ENCODE measurements at places on chromosomes 11 and 22.

DNA sequence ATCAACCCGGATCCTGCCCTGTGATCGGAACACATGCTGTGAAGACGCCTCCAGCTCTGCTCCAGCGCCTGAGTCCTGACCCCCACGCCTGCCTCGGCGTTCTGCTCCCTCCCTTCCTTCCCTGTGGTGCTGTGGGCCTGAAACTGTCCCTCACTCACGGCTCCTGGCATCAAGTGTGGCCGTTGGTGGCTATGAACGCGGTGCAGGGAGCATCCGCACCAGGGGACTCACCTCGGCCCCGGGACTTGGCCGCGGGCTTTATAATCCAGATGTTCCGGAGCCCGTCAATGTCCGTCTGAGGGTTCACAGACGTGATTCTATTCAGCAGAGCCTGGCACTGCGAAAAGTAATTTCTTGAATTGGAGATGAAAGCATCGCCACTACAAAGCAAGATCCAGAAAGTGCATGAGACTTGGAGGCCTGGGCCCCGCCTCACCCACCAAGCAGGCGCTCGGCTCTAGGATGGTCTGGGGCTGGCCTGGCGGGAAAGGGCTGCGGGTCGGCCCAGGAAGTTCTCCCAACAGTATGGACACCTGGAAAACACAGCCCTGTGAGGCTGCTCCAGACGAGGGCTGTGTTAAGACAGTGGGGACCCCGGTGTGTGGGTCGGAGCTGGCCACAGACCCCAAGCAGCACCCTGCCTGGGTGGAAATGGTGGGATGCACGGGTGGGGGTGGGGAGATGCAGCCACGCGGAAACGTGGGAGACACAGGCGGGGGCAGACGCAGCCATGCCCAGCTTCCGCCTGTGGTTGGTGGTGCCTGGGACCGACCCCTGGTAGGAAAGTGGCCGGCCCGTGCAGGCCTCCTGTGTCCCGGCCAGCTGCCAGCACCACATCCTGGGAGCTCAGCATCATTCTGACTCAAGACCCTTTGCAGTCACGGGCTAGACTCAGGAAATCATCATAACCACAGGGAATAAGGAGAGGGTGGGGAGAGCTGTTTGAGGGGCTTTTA lies 21.8 kb upstream of the IL17REL start:
- H3K4me1 ChIP-seq = no peaks in the 10 kb centered on the region
- DNase-seq = no peak
- H3K36me3 ChIP-seq = no peaks in the 10 kb centered on the region
- no peak overlapping the region for H3K4me3 ChIP-seq
- no peaks in the 10 kb centered on the region for H3K27me3 ChIP-seq

- peaks cover 40% of the 10 kb centered on the region for H3K36me3 ChIP-seq
- no peak overlapping the region for H3K4me3 ChIP-seq
- H3K4me1 ChIP-seq = no peaks in the 10 kb centered on the region
- H3K27me3 ChIP-seq = no peaks in the 10 kb centered on the region
- H3K27ac ChIP-seq = no peak overlapping the region
- DNase-seq = no peak
Observed at GRCh38 chr11:34148504-34149165, 43.2 kb downstream of the NAT10 start.

DNA sequence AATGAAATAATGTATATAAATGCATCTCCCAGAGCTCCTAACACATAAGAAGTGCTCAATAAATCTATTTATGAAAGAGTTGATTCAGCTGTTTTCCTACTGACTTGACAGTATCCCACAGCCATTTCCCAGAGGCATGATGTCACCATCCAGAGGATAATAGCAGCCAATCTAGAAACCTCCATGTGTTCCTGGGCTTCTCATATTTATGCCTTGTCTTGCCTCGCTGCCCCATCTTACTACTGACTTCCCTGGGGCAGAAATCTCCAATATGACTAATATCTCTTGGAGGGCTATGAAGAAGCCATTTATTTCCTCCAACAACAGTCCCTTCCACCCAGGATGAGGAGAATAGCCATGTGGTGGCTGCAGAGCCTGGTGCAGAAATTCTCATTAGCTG lies 115.4 kb upstream of the NAV2 start:
- no peak for DNase-seq
- H3K27ac ChIP-seq = no peak overlapping the region
- no peaks in the 10 kb centered on the region for H3K36me3 ChIP-seq
- no peaks in the 10 kb centered on the region for H3K27me3 ChIP-seq
- H3K4me1 ChIP-seq = no peaks in the 10 kb centered on the region

DNA sequence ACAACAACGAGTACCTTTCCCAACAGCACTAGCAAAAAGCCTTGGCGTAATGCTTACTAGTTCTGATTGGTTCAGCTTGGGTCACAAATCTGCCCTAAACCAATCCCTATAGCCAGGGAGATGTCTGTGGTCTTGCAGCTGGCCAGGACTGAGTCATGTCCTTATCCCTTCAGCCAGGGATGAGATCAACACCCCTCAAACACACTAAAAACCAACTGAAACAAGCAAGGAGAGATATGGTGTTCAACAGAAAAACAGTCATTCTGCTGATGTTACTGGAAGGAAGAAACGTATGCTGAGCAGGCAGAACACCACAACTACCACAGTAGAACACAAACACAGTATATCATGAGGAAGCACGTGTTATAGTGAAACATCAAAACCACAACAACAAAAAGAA lies 375.6 kb downstream of the LARGE1 start:
- H3K4me3 ChIP-seq = no peak overlapping the region
- no peaks in the 10 kb centered on the region for H3K27me3 ChIP-seq
- no peak overlapping the region for H3K27ac ChIP-seq
- H3K36me3 ChIP-seq = no peaks in the 10 kb centered on the region
- DNase-seq = no peak

- no peaks in the 10 kb centered on the region for H3K27me3 ChIP-seq
- no peak overlapping the region for H3K27ac ChIP-seq
- no peak overlapping the region for H3K4me3 ChIP-seq
- DNase-seq = no peak
- H3K4me1 ChIP-seq = peaks cover 47% of the 10 kb centered on the region
- H3K36me3 ChIP-seq = peaks cover 70% of the 10 kb centered on the region
Observed at GRCh38 chr11:35192347-35192746, 53.4 kb downstream of the CD44 start.

DNA sequence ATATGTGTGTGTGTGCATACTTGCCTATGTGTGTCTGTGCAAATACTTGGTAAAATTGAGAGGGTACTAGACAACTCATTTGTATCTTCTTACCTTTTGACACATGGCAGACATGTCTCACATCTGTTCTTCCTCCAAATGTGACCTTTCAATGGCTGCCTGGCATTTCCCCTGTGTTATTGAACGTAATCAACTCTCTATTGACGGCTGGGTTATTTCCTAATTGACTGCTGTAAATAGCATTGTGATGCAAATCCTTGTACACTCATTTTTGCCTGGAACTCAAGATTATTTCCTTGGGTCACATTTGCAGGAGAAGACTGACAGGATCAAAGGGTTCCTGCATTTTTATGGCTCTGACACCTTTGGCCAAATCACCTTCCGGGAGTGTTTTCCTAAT lies 37.4 kb downstream of the KCNQ1 start:
- H3K27ac ChIP-seq = no peak overlapping the region
- H3K4me3 ChIP-seq = no peak overlapping the region
- no peaks in the 10 kb centered on the region for H3K4me1 ChIP-seq
- no peaks in the 10 kb centered on the region for H3K27me3 ChIP-seq
- no peak for DNase-seq

DNA sequence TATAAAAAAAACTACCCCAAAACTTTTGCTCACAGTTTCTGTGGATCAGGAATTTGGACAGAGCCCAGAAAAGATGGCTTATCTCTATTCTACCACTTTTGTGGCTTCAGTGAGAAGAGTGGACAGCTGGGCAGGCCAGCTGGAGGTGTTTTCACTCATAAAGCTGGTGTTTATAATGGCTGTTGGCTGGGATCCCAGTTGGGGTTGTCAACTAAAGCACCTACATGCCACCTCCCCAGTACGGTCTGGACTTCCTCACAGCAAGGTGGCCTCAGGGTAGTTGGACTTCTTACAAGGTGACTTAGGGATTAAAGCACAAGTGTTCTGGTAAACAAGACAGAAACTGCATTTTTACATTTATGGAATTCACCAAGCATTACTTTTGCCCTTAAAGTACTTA lies 171.0 kb downstream of the NELL1 start:
- no peak for DNase-seq
- H3K36me3 ChIP-seq = no peaks in the 10 kb centered on the region
- no peak overlapping the region for H3K4me3 ChIP-seq
- no peaks in the 10 kb centered on the region for H3K27me3 ChIP-seq
- H3K4me1 ChIP-seq = no peaks in the 10 kb centered on the region
- H3K27ac ChIP-seq = no peak overlapping the region

DNA sequence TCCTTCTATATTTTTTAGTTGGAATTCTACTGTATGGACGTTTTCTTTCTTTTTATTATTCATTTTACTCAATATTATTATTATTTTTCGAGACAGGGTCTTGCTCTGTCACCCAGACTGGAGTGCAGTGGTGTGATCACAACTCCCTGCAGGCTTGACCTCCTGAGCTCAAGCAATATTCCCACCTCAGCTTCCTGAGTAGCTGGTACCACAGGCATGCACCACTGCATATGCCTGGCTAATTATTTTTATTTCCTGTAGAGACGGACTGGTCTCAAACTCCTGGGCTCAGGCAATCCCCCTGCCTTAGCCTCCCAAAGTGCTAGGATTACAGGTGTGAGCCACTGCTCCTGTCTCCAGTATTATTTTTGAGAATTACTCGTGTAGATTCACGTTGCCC lies 34.0 kb upstream of the CCDC134 start:
- no peaks in the 10 kb centered on the region for H3K36me3 ChIP-seq
- H3K4me3 ChIP-seq = no peak overlapping the region
- H3K27me3 ChIP-seq = no peaks in the 10 kb centered on the region

- H3K4me3 ChIP-seq = no peak overlapping the region
- H3K36me3 ChIP-seq = no peaks in the 10 kb centered on the region
- DNase-seq = no peak
- peaks cover 7% of the 10 kb centered on the region for H3K27me3 ChIP-seq
- H3K27ac ChIP-seq = no peak overlapping the region
Observed at GRCh38 chr11:13644997-13645687, 23.3 kb upstream of the FAR1 start.

DNA sequence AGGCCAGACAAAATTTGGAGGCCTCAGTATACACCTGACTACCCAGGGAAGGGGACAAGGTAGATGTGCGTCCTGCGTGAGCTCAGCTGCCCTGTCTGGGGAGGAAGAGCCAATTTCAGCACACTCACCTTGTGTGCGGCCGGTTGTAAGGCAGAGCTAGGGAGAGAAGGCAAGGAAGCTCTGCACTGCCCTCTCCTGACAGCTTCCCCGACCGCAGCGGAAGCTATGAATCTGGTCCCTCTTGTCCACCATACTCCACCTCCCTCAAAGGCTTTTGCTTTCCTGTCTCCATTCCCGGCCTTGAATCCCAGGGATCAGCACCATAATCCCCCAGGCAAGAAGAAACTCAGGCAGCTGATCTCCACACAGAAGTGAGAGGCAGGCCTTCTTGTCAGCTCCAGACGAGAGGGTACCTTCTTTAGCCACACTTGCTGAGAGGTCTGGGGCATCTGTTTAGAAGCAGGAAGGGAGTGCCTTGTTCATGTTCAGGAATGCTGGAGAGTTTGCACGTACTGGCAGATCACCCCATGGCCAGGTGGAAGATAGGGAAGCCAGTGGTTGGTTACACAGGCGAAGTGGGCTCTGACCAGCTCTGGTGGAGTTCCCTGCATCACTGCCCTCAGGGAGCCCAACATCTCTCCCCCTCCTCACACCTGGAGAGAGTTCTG lies 62.5 kb downstream of the FEZ1 start:
- no peak overlapping the region for H3K27ac ChIP-seq
- no peaks in the 10 kb centered on the region for H3K36me3 ChIP-seq
- no peaks in the 10 kb centered on the region for H3K4me1 ChIP-seq

- no peak overlapping the region for H3K27ac ChIP-seq
- no peaks in the 10 kb centered on the region for H3K36me3 ChIP-seq
- no peak overlapping the region for H3K4me3 ChIP-seq
- DNase-seq = no peak
Observed at GRCh38 chr11:126163074-126163700, 48.3 kb downstream of the RPUSD4 start.

DNA sequence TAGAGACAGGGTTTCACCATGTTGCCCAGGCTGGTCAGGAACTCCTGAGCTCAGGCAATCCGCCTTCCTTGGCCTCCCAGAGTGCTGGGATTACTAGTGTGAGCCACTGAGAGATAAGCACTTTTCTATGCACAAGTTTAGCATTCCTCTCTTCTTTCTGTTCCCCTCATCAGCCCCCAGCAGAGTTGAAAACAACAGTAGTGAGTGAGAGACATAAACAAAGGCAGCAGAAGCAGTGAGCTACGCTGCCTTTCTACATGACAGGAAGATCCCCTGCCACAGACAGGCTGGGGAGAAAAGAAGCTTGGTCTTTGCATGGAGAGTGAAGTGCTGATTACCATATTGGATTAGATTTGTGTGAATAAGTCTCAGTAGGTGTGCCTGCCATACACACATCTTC lies 392.0 kb upstream of the KIRREL3 start:
- DNase-seq = no peak
- no peak overlapping the region for H3K27ac ChIP-seq
- H3K4me1 ChIP-seq = no peaks in the 10 kb centered on the region
- no peaks in the 10 kb centered on the region for H3K27me3 ChIP-seq
- H3K36me3 ChIP-seq = no peaks in the 10 kb centered on the region

DNA sequence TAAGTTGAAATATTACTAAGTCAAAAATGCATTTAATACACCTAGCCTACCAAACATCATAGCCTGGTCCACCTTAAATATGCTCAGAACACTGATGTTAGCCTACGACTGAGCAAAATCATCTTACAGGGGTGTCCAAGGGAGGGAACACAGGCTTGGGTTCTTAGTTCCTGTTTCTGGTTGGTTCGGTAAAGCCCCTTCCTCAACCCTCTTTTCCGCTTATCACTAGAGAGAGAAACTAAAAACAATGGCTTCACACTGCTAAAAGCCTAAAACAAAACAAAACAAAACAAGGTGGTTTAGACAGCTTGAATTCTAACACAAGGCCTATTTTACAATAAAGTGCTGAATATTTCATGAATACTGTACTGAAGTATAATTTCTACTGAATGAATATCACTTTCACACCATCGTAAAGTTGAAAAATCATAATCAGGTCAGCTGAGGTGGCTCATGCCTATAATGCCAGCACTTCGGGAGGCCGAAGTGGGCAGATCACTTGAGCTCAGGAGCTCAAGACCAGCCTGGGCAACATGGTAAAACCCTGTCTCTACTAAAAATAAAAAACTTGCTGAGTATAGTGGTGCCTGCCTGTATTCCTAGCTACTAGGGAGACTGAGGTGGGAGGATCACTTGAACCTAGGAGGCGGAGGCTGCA lies 118.0 kb downstream of the SIK3 start:
- no peak overlapping the region for H3K27ac ChIP-seq
- H3K36me3 ChIP-seq = no peaks in the 10 kb centered on the region
- H3K4me1 ChIP-seq = peaks cover 21% of the 10 kb centered on the region
- no peak for DNase-seq

Data from CD8-positive, alpha-beta memory T cell (primary cell).